Stimulated activated CD4-positive, alpha-beta T cell treated with anti-CD3 and anti-CD28 coated beads, TNF-alpha, amount 100 ng/mL, for 1 hour (primary cell): ENCODE measurements at places on chromosomes 5 and 9.
A peak's percentile ranks its signal among the peaks of the same experiment; 100 is the strongest.

- no peak for DNase-seq
Observed at GRCh38 chr5:180428598-180428997, 65.6 kb upstream of the CNOT6 start.

DNA sequence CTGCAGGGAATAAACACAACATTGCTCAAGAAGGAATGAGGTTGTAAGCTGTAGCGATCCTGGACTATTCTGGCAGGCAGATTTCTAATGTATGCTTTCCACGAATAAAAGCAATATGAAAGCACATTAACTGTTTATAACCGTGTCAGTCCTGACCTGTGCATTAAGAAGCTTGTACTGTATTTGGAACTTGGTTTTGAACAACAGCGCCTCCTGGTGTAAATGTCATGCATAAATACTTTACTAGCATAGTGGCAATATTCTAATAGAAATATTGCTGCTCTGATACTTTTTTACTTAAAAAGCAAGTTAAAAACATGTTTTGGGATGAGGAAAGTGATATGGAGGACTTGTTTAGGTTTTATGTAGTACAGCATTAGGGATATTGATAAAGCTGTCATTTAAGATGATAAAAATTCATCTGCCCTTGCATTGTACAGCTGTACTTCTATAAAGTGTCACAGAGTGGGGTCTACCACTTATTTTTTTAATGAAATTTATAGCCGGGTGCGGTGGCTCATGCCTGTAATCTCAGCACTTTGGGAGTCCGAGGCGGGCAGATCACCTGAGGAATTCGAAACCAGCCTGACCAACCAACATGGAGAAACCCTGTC, 70.7 kb upstream of the GNE start:
- peak; percentile 8 for DNase-seq

DNA sequence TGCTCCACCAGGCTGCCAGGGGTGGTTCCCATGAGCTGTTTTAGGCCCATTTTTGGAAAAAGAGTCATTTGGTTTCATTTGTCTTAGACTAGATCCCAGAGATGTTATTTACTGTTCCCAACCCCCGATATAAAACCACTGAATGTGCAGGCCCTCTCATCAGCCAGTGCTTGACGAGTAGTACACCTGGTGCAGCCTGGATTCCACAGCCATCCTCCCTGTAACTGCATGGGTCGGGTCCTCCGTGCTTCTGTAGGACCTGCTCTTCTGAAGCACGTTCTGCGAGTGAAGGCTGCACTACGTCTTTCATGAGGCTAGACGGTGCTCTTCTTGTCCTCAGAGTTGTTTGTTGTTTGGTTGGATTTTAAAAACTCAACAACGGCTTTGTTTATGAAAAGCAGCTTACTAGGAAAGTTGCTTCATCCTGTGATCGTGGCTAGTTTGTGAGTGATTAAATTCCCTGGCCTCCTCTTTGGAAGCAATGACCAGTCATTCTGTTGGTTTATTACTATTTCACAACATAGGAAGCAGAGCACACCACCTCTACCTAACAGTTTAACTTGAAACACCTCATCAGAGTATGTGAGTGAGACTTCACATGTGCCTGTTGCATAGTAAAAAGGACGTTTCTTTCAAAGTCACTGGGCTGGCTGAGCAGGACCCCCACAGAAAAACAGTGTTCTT, 135.2 kb downstream of the AOPEP start:
- no peak for DNase-seq

GRCh38 chr5:160450164-160450932, 28.7 kb downstream of the PTTG1 start:
- no peak for DNase-seq

- no peak for DNase-seq
Observed at GRCh38 chr9:130766021-130766926, 68.8 kb upstream of the ABL1 start.

- DNase-seq, result no peak
Observed at GRCh38 chr5:14526493-14526892, 55.1 kb upstream of the OTULINL start.

DNA sequence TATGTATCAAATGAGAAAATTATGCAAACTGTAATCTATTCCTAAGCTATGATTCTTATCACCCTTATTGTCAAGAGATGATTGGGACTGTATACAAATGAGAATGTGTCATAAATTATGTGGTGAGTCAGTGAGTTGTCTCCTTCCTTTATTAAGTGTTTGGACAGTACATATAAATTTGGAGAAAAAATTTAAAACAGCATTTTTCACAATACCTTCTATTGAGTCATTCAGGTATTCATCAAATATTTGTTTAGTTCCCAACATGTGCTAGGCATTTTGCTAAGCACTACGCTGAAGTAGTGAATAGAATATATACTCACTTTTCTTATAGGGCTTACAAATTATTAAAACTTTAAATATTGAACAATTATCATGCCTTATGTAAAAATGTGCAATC, 36.3 kb upstream of the PTPRD start:
- no peak for DNase-seq

- DNase-seq, result no peak
Observed at GRCh38 chr5:7245121-7245651, 150.8 kb upstream of the ADCY2 start.

- DNase-seq, result no peak
Observed at GRCh38 chr9:122332083-122332482, 38.7 kb upstream of the PTGS1 start.

DNA sequence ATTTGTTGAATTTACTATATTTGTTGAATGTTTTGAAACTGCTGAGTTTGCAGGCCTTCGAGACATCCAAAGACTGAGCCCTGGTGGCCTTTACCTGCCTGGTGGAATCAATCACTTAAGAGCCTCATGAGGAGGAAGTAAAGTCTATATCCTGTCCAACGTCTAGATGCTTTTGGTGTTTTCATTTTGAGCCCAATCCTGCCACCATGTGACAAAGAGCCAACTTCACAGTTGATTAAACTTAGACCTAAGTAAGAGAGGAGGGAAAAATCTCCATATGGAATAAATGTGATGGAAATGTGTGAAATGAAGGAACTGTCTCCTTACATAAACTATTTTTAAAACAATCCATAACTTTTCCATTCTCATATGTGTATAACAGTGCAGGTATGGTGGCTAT, 220.1 kb downstream of the PRR16 start:
- no peak for DNase-seq
